ENCODE measurements at places on chromosomes 3 and 15. TPM values are rescaled to one million over a fixed set of nuclear protein-coding genes. Genes with fewer than 3 reads are reported as not detected.

GCNT3 gene
- not detected for total RNA-seq

ATP13A5 gene
- not detected for total RNA-seq

SLC9C1 gene
- not detected for total RNA-seq

RPL4 gene
- 13,354 TPM for total RNA-seq

NPAP1 gene
- not detected for total RNA-seq

EID1 gene
- total RNA-seq = 221 TPM

STRC gene
- total RNA-seq = not detected

CCDC33 gene
- not detected for total RNA-seq

SPRED1 gene
- total RNA-seq = 28.1 TPM

ZCWPW2 gene
- total RNA-seq = not detected

GOLGA6L26 gene
- not detected for total RNA-seq

MUSTN1 gene
- not detected for total RNA-seq

MYZAP gene
- 0.69 TPM for total RNA-seq

ACTRT3 gene
- 4.3 TPM for total RNA-seq

B3GNT5 gene
- 0.36 TPM for total RNA-seq

CSPG5 gene
- total RNA-seq = 1.8 TPM

PPP1R14D gene
- total RNA-seq = not detected

FSD2 gene
- total RNA-seq = not detected

STRIT1 gene
- not detected for total RNA-seq

ZNF662 gene
- not detected for total RNA-seq

ZNF860 gene
- not detected for total RNA-seq

CMSS1 gene
- total RNA-seq = 48.9 TPM

ULK4 gene
- total RNA-seq = 0.79 TPM
